Psoas muscle (tissue), 8 donors: ENCODE measurements at places on chromosomes 12 and 14. TPM values are rescaled to one million over a fixed set of nuclear protein-coding genes. Genes with fewer than 3 reads are reported as not detected.

RIN3 gene
- total RNA-seq = 4.4 TPM

DNA sequence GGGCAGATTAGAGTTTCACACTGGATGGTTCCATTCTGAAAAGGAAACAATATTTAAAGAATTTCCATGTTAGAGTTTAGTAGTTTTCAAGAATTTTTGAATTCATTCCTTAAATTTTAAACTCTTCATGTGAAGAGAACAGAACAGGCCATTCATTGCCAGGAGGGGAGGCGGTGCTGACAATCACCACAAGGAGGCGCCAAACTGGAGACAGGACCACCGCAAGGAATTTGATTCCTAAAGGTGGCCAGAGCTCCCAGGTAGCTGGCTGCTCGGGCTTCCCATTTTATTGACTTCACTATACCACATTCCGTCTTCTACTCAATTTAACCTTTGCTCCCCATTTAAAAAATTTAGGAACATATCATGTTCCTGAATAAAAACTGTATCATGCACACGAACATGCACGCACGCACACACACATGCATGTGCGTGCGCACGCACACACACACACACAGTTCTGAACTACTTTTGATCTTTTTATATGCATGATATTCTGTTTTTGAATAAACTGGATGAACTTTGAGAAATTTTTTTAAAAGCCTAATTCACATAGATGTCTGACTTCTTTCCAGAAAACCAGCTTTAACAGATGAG, 101.2 kb downstream of the NELL2 start:
- no peaks in the 10 kb centered on the region for H3K36me3 ChIP-seq
- no peak overlapping the region for H3K27ac ChIP-seq
- no peaks in the 10 kb centered on the region for H3K27me3 ChIP-seq
- no peak overlapping the region for H3K4me3 ChIP-seq
- no peak for DNase-seq

DNA sequence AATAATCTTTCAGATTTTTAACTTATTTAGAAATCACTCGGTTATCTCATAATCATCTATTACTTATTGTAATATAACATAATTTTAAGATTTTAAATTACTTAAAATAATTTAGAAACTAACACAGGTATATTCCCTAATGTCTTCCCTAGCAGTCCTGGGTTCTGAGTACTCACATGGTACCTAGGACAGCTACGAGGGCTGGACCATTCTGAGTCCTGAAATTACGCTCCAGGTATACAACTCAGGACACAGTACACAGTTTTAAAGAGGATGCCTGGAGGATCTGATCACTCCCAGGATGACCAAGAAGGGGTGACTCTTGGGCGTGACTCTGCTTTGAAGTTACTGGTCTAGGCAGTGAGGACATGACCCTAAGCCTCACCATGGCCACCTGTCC, 9.1 kb upstream of the RASSF8 start:
- H3K27me3 ChIP-seq = no peaks in the 10 kb centered on the region
- H3K4me1 ChIP-seq = no peaks in the 10 kb centered on the region
- peaks cover 17% of the 10 kb centered on the region for H3K36me3 ChIP-seq
- H3K27ac ChIP-seq = no peak overlapping the region
- DNase-seq = no peak

ZNF891 gene
- total RNA-seq = 0.96 TPM

DNA sequence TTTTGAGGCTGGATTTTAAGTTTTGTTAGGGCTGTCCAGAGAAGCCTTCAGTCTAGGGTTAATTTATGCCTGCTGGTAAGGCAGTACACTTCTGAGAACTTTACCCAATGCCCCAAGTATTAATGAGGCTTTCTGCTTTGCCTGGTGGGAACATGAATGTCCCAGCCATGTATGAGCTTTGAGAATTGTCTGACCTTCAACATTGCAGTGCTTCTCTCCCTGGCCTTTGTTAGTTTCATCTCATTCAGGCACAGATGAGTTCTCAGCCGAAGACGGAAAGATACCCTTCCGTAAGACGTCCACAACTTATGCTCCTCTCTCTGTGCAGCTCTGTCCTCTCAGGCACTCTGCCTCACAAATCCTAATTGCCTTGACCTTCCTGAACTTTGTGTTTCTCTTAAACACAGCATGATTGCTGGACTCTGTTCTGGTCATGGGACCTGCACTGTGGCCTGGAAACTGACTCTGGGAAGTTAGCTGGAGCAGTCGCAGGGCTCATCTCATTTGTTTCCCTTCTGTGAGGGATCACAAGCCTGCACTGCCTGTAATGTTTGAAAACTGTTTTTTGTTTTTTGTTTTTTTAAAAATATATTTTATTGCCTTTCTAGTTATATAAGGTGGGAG, 15.7 kb downstream of the CHPT1 start:
- H3K27ac ChIP-seq = peak overlapping the region; percentile 42
- H3K4me1 ChIP-seq = peaks cover 23% of the 10 kb centered on the region
- no peaks in the 10 kb centered on the region for H3K27me3 ChIP-seq
- no peak for DNase-seq

FGF6 gene
- total RNA-seq = 4.1 TPM

C12orf56 gene
- total RNA-seq = not detected

STYK1 gene
- 0.09 TPM for total RNA-seq

- H3K27ac ChIP-seq = no peak overlapping the region
- DNase-seq = no peak
- no peaks in the 10 kb centered on the region for H3K4me1 ChIP-seq
- no peak overlapping the region for H3K4me3 ChIP-seq
Measured at GRCh38 chr14:56143025-56143424, 24.8 kb downstream of the PELI2 start.

DNA sequence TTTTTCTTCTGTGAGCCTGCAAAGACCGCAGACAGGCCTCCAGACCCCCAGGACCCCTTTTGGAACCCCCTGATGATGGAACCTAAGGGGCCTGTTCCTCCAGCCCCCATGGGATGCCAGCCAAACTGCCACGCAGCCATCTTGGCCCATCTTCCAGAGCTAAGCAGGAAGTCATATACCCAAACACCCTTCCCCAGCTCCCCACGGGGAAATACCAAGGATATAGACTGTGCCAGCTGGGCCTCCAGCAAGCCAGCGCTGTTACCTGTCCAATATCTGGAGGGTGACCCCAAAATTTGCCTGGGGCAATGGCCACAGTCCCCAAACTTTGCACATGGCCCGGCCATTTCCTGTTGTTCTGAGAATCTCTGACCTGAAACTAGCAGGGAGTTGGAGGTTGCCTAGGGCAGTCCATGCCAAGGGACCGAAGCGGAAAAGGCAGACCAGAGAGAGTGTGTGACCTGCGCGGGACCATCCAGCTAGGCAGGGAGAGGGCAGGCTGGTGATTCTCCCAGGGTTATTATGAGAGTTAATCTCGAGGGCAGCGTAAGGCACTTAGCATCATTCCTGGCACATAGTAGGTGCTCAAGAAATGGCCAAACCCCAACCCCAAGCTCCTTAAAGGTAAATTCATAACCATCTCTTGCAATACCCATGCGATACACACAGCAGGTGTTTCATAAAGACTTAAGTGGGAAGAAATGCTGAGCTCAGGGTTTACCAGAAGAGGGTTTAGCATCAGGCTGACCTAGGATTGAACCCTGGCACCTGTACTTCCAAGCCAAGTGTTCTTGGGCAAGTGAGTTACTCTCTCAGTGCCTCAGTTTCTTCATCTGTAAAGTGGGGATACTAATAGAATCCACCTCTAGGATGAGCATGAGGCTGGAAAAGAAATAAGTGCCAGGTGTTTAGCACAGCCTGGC, 2.6 kb upstream of the RASAL1 start:
- no peaks in the 10 kb centered on the region for H3K27me3 ChIP-seq
- no peak overlapping the region for H3K27ac ChIP-seq
- no peaks in the 10 kb centered on the region for H3K4me1 ChIP-seq
- H3K36me3 ChIP-seq = no peaks in the 10 kb centered on the region
- no peak overlapping the region for H3K4me3 ChIP-seq
- DNase-seq = no peak

DNA sequence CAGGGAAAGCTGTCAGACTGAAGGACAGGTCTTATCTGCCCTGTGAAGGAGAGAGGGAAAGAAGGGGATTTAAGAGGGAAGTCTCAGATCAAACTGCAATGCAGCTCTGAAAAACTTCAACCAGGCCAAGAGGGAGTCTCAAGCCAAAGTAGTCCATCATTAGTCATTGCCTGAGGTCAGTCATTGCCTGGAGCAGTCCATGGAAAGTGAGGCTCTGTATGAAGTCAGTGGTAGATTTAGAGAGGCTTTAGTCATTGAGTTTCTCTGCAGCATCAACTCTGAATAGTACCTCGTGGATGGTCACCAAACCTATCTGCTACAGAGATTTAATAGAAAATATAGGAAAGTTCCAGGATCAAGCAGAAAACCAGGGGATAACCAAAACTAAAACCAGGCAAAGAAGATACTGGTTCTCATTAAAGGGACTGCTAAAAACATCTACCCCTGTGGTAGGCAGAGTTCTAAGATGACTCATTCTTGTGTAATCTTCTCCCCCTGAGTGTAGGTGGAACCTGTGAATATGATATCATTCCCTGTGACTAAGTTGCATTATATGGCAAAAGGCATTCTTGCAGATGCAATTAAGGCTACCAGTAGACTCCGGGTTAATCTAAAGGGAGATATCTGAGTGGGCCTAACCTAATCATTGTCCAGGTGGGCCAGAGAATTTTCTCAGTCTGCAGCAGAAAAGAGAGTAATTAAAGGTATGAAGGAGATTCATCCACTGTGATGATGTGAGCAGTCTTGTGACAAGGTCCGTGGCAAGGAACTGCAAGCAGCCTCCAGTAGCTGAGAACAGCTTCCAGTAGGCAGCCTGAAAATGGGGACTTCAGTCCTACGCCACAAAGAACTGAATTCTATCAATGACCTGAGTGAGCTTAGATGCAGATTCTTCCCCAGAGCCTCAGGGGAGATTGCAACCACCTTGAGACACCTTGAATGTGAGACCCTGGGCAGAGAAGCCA, 123.1 kb downstream of the GALC start:
- no peak overlapping the region for H3K4me3 ChIP-seq
- H3K36me3 ChIP-seq = no peaks in the 10 kb centered on the region
- no peaks in the 10 kb centered on the region for H3K4me1 ChIP-seq
- H3K27me3 ChIP-seq = no peaks in the 10 kb centered on the region

- no peak overlapping the region for H3K27ac ChIP-seq
- no peaks in the 10 kb centered on the region for H3K27me3 ChIP-seq
- no peak for DNase-seq
- H3K4me3 ChIP-seq = no peak overlapping the region
Measured at GRCh38 chr12:69070319-69071090, 137.5 kb upstream of the CPM start.

DNA sequence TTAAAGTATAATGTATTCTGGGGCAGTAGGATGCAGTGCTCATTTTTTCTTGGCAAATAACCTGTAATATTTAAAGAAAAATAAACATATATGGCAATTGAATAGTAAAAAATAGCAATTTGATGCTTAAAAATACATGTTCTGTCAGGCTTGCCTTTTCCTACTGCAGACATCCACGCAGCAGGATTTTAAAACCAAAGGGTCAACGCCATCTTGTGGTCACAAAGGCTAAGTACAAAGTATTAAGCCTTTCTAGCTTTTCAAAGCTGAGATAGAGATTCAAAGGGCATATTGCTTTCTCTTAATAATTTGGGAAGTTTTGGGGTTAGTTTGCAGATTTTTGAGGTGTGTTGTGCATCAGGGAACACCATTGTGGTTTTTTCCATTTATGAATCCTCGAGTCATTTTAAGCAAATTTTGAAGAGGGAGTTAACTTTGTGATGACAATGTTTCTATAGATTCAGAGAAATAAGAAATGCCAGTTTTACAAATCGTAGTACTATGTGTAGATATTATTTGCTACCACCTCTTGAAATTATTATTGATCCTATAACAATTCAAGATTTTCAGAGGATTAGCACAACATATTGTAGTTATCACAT, 4.7 kb upstream of the CCER1 start:
- no peak overlapping the region for H3K4me3 ChIP-seq
- no peaks in the 10 kb centered on the region for H3K4me1 ChIP-seq
- H3K27ac ChIP-seq = no peak overlapping the region
- no peaks in the 10 kb centered on the region for H3K36me3 ChIP-seq

- no peak overlapping the region for H3K27ac ChIP-seq
- H3K4me3 ChIP-seq = no peak overlapping the region
- H3K36me3 ChIP-seq = no peaks in the 10 kb centered on the region
- no peaks in the 10 kb centered on the region for H3K4me1 ChIP-seq
Measured at GRCh38 chr12:45601888-45602287, 127.6 kb upstream of the ARID2 start.

FGF23 gene
- total RNA-seq = not detected

DNA sequence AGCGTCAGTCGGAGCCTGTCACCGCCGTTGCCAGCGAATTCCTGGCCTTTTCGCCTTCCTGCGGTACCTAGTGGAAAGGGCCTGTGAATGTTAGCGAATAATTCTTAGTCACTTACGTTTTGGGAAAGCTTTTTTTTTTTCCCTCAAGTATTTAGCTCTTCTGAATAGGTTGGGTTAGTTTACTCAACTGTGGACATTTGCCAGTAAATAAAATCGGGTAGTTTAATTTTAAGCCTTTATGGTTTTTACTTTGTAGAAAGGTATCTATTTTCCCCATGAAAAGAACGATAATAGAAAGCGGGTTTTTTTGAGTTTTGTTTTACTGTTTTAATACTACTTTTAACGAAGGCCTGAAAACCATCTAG, 1.7 kb downstream of the YY1 start:
- no peaks in the 10 kb centered on the region for H3K36me3 ChIP-seq
- peak overlapping the region; percentile 100 for H3K27ac ChIP-seq
- H3K27me3 ChIP-seq = no peaks in the 10 kb centered on the region
- peaks cover 59% of the 10 kb centered on the region for H3K4me1 ChIP-seq
- H3K4me3 ChIP-seq = peak overlapping the region; percentile 99

GRCh38 chr12:88351146-88351545, 209.0 kb downstream of the TMTC3 start:
- no peaks in the 10 kb centered on the region for H3K27me3 ChIP-seq
- no peak overlapping the region for H3K4me3 ChIP-seq
- no peaks in the 10 kb centered on the region for H3K36me3 ChIP-seq
- no peaks in the 10 kb centered on the region for H3K4me1 ChIP-seq
- no peak for DNase-seq

- H3K27me3 ChIP-seq = no peaks in the 10 kb centered on the region
- H3K36me3 ChIP-seq = no peaks in the 10 kb centered on the region
- no peak overlapping the region for H3K27ac ChIP-seq
- DNase-seq = no peak
Measured at GRCh38 chr12:66662179-66662578, 16.7 kb downstream of the GRIP1 start.

OR6J1 gene
- not detected for total RNA-seq

GRCh38 chr14:96231056-96231455, 25.0 kb upstream of the BDKRB1 start:
- H3K4me3 ChIP-seq = no peak overlapping the region
- H3K36me3 ChIP-seq = no peaks in the 10 kb centered on the region
- DNase-seq = no peak
- H3K27ac ChIP-seq = no peak overlapping the region
- no peaks in the 10 kb centered on the region for H3K4me1 ChIP-seq

MUCL1 gene
- total RNA-seq = not detected

GRCh38 chr14:101410126-101410525, 151.2 kb upstream of the DIO3 start:
- H3K4me1 ChIP-seq = no peaks in the 10 kb centered on the region
- no peak overlapping the region for H3K27ac ChIP-seq
- no peak for DNase-seq
- H3K27me3 ChIP-seq = no peaks in the 10 kb centered on the region
